Kasumi-1 (cell line): ENCODE measurements at places on chromosomes 2 and 18.

GRCh38 chr18:3444954-3445353 is 5.0 kb upstream of the TGIF1 start:
- no peak for DNase-seq

GRCh38 chr2:204545861-204546735 is 823 bp downstream of the PARD3B start:
- DNase-seq: no peak

DNA sequence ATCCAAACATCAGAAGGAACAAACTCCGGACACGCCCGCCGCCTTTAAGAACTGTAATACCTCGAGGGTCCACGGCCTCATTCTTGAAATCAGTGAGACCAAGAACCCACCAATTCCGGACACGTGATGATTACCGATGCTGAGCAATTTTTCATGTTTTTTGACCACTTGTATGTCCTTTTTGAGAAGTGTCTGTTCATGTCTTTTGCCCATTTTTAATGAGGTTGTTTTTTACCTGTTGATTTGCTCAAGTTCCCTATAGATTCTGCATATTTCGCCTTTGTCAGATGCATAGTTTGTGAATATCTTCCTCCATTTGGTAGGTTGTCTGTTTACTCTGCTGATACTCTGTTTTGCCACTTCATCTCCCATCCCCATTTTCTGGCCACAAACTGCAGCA is 150.4 kb downstream of the IRS1 start:
- DNase-seq: no peak

DNA sequence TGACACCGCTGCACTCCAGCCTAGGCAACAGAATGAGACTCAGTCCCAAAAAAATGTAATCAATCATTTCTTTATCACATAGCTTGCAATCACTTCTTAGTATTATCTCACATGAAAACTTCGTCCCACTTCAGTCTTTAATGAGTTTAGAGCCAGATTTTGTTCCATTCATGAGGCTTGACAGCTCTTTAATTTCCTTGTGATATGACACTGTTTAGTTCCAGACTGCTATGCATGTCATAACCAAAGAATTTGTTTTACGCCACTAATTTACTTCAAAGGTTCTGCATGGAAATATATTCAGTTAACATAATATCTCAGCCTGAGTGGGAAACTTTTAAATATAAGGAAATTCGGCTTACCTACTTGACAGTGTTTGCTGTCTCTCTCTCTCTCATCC is 113.1 kb downstream of the ZNF532 start:
- no peak for DNase-seq

- no peak for DNase-seq
These were observed 64.7 kb upstream of the PXDN start for GRCh38 chr2:1808981-1809422.

DNA sequence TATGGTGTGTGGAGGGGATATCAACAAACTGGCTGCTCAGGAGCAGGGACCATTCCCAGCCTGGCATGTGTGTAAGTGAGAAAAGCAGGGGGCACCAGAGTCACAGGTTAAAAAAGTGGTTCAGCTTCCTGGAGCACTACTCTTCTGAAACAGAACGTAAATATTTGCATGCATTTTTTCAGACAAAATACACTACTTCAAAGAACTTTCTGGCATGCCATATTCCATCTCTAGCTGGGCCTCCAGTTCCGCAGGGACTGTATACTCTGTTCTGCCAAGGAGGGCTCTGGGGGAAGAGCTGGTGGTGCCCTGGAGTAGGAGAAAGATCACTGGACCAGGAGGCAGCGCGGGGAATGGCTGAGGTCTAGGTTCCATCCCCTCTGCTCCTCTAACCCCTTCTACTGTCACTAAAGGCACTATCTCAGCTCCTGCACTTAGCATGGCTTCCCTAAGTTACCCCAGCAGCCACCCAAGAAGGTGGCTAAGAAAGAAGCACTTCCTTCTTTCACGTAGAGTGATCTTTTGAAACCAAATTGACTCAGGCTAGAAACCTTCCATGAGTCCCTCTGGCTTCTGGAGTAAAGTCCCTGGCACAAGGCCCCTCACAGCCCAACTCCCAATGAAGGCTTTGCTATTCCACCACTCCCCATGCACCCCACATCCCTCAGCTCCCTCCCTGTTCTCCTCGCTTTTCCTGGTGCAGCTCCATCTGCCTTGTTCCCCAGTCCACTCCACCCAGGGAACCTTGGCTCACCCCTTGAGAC is 57.6 kb upstream of the CABLES1 start:
- peak; percentile 22 for DNase-seq

GRCh38 chr2:196515608-196516007 is 123.9 kb upstream of the CCDC150 start:
- no peak for DNase-seq

DNA sequence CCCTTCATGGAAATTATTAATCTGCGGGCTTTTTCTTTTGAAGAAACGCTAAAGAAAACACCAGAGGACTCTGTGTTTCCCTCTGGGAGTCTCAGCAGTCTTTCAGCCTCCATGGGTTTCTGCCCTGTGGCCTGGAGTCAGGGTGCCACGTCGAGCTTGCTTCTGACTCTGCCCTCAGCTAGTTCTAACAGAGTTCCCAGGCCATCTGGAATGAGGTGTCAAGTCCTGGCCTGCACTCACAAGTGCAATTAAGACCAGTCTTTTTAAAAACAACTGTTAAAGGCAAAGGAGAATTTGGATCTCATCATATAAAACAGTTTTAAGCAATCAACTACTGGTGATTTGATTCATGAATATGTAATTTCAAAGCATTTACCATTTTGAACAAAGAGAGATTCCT is 157.3 kb downstream of the RHBDD1 start:
- no peak for DNase-seq

- DNase-seq: no peak
These were observed 174.1 kb downstream of the NOL4 start for GRCh38 chr18:34050661-34051060.

- peak; percentile 82 for DNase-seq
These were observed 918 bp upstream of the NABP1 start for GRCh38 chr2:191676790-191677645.

DNA sequence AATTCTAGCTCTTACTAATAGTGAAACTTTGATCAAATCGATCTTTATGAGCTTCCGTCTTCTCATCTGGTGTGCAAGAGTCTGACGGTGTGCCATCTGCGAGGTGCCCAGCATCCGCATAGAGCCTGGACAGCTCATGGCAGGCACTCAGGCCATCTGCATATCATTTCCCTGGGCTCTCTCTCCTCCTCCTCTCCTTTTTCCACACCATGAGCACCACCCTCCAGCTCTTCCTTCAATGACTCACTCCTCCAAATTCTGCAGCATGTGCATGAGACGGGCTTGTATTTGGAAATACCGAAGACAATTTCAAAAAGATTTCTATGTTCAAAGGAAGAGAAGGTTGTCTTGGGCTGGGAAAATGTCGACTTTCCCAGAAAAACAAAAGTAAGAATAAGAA is 161.1 kb downstream of the CCBE1 start:
- no peak for DNase-seq

DNA sequence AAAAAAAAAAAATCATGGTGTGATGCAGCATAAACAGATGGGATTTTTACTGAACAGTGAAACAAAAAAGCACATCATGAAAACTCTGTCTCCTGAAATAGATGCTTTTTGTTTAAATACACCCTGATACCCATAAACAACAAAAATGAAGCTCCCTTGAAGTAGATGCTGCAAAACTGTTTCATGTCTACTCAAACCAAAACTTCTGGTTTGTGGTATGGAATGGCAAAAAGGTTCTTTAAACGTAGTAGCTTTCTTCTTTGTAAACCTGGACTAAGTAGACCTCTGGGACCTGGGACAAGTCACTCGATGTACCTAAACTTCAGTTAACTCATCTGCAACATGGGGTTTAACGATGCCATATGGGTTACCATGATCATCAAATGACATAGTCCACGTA is 64.4 kb upstream of the RAPH1 start:
- no peak for DNase-seq

GRCh38 chr2:183579686-183580085 is 455.4 kb downstream of the NUP35 start:
- no peak for DNase-seq

- no peak for DNase-seq
These were observed 4.1 kb downstream of the TRIB2 start for GRCh38 chr2:12720754-12721378.

- DNase-seq: no peak
These were observed 320.4 kb downstream of the DLGAP1 start for GRCh38 chr18:4134700-4135099.

DNA sequence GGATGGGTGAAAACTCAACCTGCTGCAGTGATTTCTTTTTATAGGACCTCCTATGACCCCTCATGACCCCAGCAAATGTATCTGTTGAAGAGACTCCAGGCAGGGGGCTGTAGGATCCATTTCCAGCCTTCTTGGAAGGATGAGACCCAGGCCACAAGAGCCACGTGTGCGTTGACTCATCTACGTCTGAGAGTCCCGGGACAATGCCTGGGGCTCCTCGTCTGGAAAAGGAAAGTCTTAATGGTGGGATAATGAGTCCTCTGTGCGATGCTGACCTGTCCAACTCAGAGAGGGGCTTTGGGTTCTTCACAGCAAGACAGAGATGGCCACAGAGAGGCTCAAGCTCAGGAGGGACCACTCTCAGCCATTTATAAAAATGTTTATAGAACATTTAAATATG is 80.8 kb downstream of the SMIM21 start:
- no peak for DNase-seq

- DNase-seq: no peak
These were observed 21.7 kb upstream of the RAB11FIP5 start for GRCh38 chr2:73134471-73134870.

DNA sequence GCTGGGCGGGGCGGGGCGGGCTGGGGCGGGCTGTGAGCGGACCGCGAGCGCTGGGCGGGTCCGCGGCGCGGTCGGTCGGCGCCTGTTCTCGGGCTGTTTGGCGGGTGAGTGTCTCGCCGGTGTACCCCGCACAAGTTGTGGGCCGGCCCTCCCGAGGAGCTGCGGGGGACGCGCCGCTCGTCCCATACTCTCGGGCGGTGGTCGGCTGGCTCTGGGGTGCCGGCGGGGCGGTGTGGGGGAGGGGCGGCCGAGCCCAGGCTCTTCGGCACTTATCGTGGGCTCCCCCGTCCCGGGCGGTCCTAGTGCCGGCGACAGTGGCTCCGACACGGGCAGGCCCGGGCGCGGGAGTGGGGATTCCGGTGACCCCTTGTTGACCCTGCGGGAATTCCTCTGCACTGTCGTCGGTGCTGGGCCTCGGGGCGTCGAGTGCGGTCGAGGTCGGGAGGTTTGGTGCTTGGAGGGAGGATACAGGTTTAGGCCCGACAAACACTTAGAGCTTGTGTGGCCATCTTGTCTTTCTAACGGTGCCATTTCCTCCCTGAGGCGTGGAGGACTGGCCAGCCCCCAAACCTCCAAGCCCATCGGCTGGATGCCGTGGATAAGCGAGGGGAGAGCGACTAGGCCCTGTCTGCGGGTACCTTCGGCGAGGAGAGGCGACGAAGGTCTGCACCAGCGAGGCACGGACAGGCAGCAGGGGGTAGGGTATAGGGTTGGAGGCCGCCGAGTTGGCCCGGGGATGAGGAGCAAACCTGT is at the start of gene SEPTIN2:
Gene SEPTIN2 (plus strand): TSS at position 47 of the 753 bp plus-strand sequence. CDS start 8,308 bp downstream, outside the sequence.
- DNase-seq: no peak

GRCh38 chr18:5288517-5288935 is 7.0 kb downstream of the ZBTB14 start:
- DNase-seq: no peak

GRCh38 chr18:58496231-58496630 is 132.7 kb downstream of the ALPK2 start:
- DNase-seq: no peak

DNA sequence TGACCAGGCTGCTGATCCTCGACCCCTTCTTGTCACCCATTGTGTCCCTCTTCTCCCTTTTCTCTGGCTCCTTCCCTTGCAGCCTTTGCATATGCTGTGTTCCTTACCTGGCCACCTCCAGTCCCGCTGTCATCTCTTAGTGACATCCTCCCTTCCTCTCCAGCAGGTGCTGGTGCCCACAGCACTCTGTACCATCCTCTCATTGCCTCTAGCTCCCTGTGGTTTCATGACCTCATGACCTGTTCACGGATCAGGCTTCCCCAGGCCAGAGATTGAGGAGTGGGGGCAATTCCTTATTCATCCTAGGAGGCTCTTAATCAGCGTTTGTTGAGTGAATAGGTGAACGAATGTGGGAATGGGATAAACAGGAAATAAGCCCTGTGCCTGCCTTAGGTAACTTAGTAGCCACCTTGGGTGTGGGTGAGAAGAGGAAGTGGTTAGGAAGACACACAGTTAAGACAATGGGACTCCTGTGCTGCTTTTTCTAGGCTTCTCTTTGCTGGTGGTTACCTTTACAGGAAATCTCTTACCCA is 35.5 kb downstream of the ITGA6 start:
- peak; percentile 70 for DNase-seq

GRCh38 chr2:120904830-120905234 is 169.2 kb downstream of the GLI2 start:
- DNase-seq: no peak

DNA sequence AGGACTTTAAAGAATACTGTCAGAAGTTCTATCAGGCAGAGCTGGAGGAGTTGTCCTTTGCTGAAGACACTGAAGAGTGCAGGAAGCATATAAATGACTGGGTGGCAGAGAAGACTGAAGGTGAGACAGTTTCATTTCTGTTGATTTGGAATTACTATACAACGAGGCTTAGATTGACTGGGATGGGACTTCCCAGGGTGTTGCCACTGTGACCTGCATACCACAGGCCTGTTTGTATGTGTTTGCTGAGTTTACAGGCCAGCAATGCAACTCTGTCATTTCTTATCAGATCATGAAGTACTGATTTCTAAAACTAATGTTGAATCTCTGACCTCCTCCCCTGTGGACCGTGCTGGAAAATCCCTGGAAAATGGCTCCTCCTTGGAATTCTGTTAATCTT is 11.8 kb downstream of the SERPINB8 start:
- no peak for DNase-seq

- no peak for DNase-seq
These were observed 769.5 kb upstream of the CDH2 start for GRCh38 chr18:28946471-28946870.
